ENCODE measurements at places on chromosomes 2 and 18. TPM values are rescaled to one million over a fixed set of nuclear protein-coding genes. Genes with fewer than 3 reads are reported as not detected.

Gene MLPH
- not detected for total RNA-seq

DNA sequence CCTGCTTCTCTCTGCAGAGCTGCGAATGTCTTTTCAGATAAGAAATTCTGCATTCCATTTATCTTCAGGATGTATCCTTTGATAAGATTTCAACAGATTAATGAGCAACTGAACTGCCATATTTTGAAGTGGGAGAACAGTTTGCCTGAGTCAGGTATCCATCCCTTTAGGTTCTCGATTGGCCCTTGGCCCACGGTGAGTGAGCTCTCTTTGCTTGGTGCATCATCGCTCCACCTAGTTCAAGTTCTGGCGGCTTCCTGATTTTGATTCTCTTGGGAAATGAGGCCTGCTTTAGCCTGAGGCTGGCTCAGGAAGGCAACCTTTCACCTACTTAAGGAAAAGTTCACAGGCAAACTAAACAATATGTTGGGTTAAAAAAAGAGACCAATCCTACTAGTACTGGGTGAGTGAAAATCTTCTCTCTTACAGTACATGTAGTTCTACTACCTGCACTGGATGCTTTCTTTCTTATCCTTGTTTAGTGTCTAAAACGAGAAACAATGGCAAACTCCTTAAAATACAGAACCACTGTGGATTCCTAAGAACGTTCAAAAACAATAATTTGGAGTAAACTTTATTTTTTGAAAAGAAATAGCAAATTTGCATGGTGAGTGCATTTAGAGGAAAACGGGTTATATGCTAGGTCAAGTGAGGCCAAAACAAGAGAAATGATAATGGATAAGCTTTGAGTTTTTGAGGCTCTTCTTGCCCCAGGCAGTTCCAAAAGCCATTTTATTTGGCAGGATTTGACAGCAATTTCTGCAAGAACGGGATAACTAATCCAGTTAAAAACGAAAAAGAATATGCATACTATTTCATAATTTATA, 837 bp upstream of the ACSL3 start:
- H3K27ac ChIP-seq, result no peak overlapping the region
- H3K36me3 ChIP-seq, result no peaks in the 10 kb centered on the region
- peaks cover 16% of the 10 kb centered on the region for H3K27me3 ChIP-seq
- H3K4me3 ChIP-seq, result peak overlapping the region; percentile 73
- peaks cover 6% of the 10 kb centered on the region for H3K4me1 ChIP-seq

Gene NMUR1
- 0.99 TPM for total RNA-seq

Gene REG3G
- not detected for total RNA-seq

Gene RAB6C
- not detected for total RNA-seq

- no peak overlapping the region for H3K4me3 ChIP-seq
- H3K27me3 ChIP-seq, result peaks cover 2% of the 10 kb centered on the region
- DNase-seq, result no peak
- no peak overlapping the region for H3K27ac ChIP-seq
Observed at GRCh38 chr2:147424766-147425165, 420.1 kb upstream of the ACVR2A start.

GRCh38 chr2:16319551-16320121, 346.0 kb downstream of the CYRIA start:
- DNase-seq, result no peak
- H3K4me1 ChIP-seq, result no peaks in the 10 kb centered on the region
- no peaks in the 10 kb centered on the region for H3K27me3 ChIP-seq
- no peak overlapping the region for H3K27ac ChIP-seq
- no peaks in the 10 kb centered on the region for H3K36me3 ChIP-seq
- no peak overlapping the region for H3K4me3 ChIP-seq

DNA sequence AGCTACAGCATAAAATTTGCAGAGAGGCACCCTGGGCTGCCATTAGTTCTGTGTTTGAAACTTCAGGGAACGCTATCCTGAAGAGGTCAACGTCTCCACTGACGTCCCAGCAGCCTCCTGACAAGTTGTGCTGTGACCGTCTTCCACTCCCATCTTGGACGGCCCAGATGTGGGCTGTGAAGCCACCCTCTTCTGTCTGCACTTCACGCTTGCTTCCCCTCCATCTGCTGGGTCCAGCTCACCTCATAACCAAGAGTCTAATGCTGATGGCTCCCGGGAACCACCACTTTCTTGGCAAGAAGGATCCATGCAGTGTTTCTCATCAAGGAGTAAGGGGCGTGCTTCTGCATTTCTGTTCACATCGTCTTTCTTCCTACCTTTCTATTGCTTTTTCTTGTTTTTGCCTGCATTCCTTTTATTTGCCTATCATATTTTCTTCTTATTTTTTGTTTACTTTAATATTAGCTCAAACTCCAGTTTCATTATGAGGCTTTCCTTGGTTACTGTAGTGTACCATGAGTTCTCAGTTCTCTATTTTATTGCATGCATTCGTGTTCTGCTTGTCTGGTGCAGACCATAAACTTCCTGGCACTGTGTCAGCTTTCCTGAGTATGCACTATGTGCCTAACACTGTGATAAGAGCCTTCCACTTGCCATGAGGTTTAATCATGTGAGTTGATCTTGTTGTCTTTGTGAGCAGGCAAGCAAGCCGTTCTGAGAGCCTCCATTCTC, 631.8 kb upstream of the RAB6C start:
- no peak overlapping the region for H3K4me3 ChIP-seq
- no peak for DNase-seq
- H3K4me1 ChIP-seq, result no peaks in the 10 kb centered on the region
- H3K36me3 ChIP-seq, result no peaks in the 10 kb centered on the region

- no peak overlapping the region for H3K4me3 ChIP-seq
- DNase-seq, result peak; percentile 40
- H3K27ac ChIP-seq, result no peak overlapping the region
- H3K36me3 ChIP-seq, result no peaks in the 10 kb centered on the region
Observed at GRCh38 chr2:226802573-226802972, 3.0 kb upstream of the IRS1 start.

- no peak overlapping the region for H3K27ac ChIP-seq
- peaks cover 2% of the 10 kb centered on the region for H3K36me3 ChIP-seq
- H3K4me3 ChIP-seq, result no peak overlapping the region
Observed at GRCh38 chr2:55400332-55400731, 19.3 kb downstream of the CCDC88A start.

- H3K27ac ChIP-seq, result no peak overlapping the region
- H3K27me3 ChIP-seq, result peaks cover 9% of the 10 kb centered on the region
- no peak overlapping the region for H3K4me3 ChIP-seq
- no peaks in the 10 kb centered on the region for H3K36me3 ChIP-seq
Observed at GRCh38 chr2:102487761-102488462, 14.9 kb downstream of the SLC9A4 start.

GRCh38 chr2:10554961-10555809, 107.1 kb upstream of the ODC1 start:
- no peaks in the 10 kb centered on the region for H3K36me3 ChIP-seq
- DNase-seq, result no peak
- H3K27ac ChIP-seq, result no peak overlapping the region
- peaks cover 12% of the 10 kb centered on the region for H3K4me1 ChIP-seq
- H3K4me3 ChIP-seq, result no peak overlapping the region

DNA sequence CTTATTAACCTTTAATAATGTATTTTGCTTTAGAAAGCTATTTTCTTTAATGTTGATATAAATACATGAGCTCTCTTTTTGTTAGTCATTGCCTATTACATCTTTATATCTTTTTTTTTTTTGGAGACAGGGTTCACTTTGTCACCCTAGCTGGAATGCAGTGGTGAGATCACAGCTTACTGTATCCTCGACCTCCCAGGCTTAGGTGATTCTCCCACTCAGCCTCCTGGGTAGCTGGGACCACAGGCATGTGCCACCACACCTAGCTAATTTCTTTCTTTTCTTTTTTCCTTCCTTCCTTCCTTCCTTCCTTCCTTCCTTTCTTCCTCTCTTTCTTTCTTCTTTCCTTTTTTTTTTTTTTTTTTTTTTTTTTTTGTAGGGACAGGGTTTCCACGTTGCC, 15.4 kb downstream of the NAB1 start:
- H3K27me3 ChIP-seq, result no peaks in the 10 kb centered on the region
- no peak overlapping the region for H3K27ac ChIP-seq
- H3K4me1 ChIP-seq, result peaks cover 3% of the 10 kb centered on the region

- peaks cover 7% of the 10 kb centered on the region for H3K4me1 ChIP-seq
- H3K36me3 ChIP-seq, result no peaks in the 10 kb centered on the region
- no peaks in the 10 kb centered on the region for H3K27me3 ChIP-seq
- H3K4me3 ChIP-seq, result no peak overlapping the region
Observed at GRCh38 chr2:217510771-217511291, 492.0 kb downstream of the TNS1 start.

- H3K4me1 ChIP-seq, result peaks cover 27% of the 10 kb centered on the region
- no peak overlapping the region for H3K27ac ChIP-seq
- H3K36me3 ChIP-seq, result peaks cover 75% of the 10 kb centered on the region
- H3K27me3 ChIP-seq, result no peaks in the 10 kb centered on the region
- H3K4me3 ChIP-seq, result no peak overlapping the region
- no peak for DNase-seq
Observed at GRCh38 chr2:197028230-197028629, 101.7 kb upstream of the PGAP1 start.

Gene HAUS1
- 63.7 TPM for total RNA-seq

Gene NUP35
- total RNA-seq, result 21.3 TPM

GRCh38 chr2:225270861-225271260, 128.6 kb upstream of the NYAP2 start:
- peaks cover 4% of the 10 kb centered on the region for H3K27me3 ChIP-seq
- no peaks in the 10 kb centered on the region for H3K36me3 ChIP-seq
- no peaks in the 10 kb centered on the region for H3K4me1 ChIP-seq

Gene IL1R2
- total RNA-seq, result not detected

- no peak overlapping the region for H3K4me3 ChIP-seq
- no peaks in the 10 kb centered on the region for H3K36me3 ChIP-seq
- H3K27me3 ChIP-seq, result no peaks in the 10 kb centered on the region
- no peak overlapping the region for H3K27ac ChIP-seq
- no peak for DNase-seq
Observed at GRCh38 chr2:239813261-239814115, 211.7 kb downstream of the NDUFA10 start.

- H3K27me3 ChIP-seq, result no peaks in the 10 kb centered on the region
- H3K4me3 ChIP-seq, result no peak overlapping the region
- no peak for DNase-seq
Observed at GRCh38 chr2:45905632-45905958, 254.1 kb downstream of the PRKCE start.

GRCh38 chr2:197307236-197307932, 3.2 kb downstream of the ANKRD44 start:
- H3K36me3 ChIP-seq, result peaks cover 54% of the 10 kb centered on the region
- H3K27me3 ChIP-seq, result no peaks in the 10 kb centered on the region
- no peak for DNase-seq
- H3K4me1 ChIP-seq, result peaks cover 69% of the 10 kb centered on the region

Data from activated CD8-positive, alpha-beta T cell treated with anti-CD3 and anti-CD28 coated beads, Interleukin-2, amount 10 ng/mL, durations not matched to agents 7 days and 5 days (primary cell).